ENCODE measurements at places on chromosomes 3 and 15.

DNA sequence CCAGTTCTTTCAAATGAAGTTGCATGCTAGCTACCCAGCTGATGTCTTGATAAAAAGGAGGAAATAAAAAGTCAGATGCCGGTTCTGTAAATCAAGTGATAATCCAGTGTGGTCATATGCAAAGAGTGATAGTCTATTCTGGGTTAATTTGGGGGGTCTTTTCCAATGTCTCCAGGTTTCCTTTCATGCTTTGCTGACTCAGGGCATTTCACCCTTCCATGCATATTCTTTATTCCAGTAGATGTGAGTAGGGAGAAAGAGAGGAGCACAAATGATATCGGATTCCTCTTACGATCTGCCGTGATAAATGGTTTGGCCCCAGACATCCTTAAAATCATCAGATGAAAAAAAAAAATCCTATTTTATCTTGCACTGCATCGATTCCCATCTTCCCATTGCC lies 60.8 kb downstream of the ADAMTS9 start:
- no peak for DNase-seq

GRCh38 chr3:134885877-134886621 lies 91.0 kb downstream of the EPHB1 start:
- no peak for DNase-seq

GRCh38 chr3:34267088-34267487 lies 468.7 kb downstream of the PDCD6IP start:
- DNase-seq: no peak

GRCh38 chr15:93068581-93069199 lies 20.3 kb downstream of the RGMA start:
- DNase-seq: no peak

- DNase-seq: no peak
These were observed 311.1 kb downstream of the ZPLD1 start for GRCh38 chr3:102745881-102746280.

DNA sequence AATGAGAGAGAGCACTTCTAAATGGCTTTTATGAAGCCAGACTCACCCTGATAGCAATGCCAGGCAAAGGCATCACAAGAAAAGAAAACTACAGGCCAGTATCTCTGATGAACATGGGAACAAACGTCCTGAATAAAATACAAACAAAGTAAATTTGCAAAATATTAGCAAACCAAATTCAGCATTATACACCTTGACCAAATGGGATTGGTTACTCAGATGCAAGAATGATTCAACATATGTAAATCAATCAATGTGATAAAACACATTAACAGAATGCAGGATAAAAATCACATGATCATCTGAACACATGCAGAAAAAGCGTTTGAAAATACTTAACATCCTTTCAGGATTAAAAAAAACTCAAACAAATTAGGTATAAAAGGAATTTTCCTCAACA lies 494.9 kb upstream of the CCDC54 start:
- no peak for DNase-seq

GRCh38 chr3:129506231-129506742 lies 22.2 kb upstream of the RHO start:
- no peak for DNase-seq

DNA sequence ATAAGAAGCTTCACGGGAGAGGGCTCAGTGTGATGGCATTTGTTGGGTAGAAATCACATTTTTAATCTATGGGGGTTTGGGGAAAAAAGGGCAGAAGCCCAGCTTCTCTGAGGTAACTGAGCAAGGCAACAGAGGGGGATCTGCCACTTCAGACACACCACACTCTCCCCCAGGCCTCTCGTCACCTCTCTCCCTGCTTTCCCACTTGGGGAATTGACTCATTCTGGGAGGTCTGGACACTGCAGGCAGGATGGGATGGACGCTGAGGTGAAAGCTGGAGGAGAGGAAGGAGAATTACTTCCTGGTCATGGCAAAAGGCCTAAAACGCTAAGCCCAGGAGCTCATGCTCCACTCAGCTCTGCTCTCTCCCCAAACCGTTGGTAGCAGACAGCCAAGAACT lies 33.2 kb downstream of the MYO5C start:
- DNase-seq: no peak

- DNase-seq: no peak
These were observed 210.0 kb downstream of the MYRIP start for GRCh38 chr3:40019376-40019775.

GRCh38 chr15:73700041-73700842 lies 16.1 kb downstream of the CD276 start:
- DNase-seq: peak; percentile 84

DNA sequence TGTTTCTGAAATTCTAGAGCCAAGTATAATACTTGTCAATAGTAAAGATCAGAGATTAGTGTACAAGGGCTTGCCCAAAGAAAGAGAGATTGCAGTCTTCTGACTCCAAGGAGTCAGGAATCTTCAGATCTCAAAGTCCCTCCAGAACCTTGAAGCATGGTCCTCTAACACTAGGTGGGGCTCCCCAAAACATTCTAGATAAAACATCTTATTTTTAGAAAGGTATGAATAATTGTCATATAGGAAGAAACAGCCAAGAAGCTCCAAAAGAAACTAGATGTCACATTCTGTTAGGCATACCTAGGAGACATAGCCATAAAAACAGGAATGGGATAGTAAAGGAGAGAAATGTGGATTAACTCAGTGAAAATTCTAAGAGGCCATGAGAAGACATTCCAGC lies 10.7 kb downstream of the MUC13 start:
- no peak for DNase-seq

DNA sequence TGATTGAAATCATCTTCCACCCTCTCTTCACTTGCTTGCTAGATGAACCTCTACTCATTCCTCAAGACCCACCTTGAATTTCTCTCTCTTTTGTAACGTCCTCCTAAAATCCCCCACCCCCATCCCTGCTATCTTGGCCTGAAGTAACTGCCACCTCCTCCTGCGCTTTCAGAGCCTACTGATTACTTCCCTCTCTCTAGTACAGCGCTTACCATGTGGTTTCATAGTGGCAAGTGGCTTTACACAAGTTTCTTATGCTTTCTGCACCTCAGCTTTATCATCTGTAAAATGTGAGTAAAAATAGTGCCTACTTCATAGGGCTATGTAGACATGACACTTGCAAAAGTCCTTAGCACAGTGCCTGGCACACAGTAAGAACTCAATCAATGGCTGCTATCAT lies 28.7 kb upstream of the DAZL start:
- DNase-seq: no peak

DNA sequence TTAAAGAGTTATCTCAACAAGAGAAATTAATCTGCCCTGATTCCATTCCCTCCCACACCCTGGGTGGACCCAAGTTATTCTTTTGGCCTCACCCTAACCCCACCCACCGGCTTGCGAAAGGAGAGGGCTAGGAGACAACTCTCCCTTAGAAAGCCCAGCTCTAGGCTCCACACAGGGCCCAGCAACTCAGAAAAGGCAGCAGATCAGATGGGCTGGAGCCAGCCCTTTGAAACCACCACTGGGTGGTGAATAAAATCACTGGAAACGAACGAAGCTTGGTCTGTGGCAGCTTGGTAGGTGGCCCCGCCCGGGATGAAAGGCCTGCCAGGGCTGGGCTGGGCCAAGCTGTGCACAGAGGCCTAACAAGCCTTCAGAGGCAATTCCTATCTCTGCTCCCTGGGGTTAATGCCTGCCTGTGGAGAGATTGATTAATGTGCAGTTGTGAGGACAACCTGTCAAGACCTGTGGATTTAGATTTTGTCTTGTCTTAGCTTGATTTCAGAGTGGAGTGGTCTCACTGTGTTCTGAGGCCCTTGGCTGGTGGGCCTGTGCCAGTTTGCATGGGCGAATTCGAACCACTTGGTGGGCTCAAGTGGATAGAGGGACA lies 38.8 kb downstream of the BHLHE40 start:
- no peak for DNase-seq

DNA sequence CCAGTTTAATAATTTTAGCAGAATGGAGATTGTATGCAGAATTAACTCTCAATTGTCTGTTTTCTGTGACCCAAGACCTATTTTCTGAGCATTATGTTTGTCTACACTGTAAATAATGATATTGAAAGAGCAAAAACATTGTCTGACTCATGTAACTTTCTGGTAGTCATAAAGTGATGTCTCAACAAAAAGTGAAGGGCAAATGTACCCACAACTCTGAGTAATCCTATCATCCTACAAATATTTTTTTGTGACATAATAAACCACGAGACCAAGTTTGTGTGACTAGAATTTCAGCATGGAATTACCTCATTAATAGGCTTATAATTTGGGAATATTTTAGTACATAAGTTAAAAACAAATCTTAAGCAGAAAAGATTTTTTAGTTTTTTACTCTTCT lies 15.4 kb upstream of the ABHD10 start:
- DNase-seq: no peak

DNA sequence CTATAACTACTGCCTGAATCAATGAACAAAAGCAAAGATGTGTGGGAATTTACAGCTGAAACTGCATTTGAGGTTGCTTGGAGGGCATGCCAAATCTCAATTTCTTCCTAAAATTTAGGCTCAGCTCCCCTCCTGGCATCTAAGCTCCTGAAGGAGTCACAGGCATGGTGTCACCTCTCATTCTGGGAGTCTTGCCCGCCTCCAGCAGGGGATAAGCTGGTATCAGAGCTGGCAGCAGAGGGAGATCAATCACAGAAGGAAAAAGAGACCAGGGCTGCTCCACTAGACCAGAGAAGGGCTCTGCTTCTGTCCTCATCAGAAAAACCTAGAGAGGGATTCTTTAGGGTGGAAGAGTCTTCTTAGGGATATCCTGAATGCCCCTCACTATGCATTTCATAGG lies 150.4 kb upstream of the SLC6A11 start:
- no peak for DNase-seq

- DNase-seq: no peak
These were observed 5.3 kb downstream of the MYO5C start for GRCh38 chr15:52290329-52290728.

DNA sequence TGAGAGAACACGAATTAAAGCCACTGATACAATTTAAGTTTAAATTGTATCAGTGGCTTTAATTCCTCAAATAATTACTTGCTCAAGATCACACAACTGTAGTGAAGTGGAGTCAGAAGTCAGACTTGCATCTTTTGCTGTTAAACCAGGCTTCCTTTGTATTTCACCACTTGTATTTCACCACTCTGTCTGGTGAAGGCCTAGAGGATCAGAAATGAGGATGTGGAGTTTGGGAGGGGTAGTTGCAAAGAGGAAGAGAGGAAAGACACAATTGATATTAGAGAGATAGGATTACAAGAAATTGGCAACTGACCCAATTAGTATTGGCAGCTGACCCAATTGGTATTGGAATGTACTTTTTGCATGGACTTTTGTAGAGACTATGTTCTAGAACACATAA lies 288.1 kb upstream of the GPR149 start:
- no peak for DNase-seq

DNA sequence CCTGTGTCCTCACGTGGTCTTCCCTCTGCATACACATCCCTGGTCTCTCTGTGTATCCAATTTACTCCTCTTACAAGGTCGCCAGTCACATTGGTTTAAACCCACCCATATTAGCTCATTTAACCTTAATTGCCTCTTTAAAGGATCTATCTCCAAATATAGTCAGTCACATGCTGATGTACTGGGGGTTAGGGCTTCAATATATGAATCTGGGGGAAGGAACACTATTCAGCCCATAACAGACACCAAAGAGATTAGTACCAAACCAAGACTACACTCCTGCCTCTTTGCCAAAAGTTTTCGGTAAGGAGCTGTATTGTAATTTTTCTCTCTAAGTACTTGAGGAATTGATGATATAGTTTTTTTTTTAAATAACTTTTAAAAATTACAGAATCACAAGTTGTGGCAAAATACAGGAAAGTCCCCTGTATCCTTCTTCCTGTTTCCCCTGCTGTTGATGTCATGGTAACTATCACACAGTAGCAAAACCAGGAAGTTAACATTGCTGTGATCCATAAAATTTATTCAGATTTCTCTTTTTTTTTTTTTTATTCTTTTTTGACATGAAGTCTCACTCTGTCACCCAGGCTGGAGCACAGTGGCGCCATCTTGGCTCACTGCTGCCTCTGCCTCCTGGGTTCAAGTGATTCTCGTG lies 67.8 kb downstream of the SLCO3A1 start:
- DNase-seq: no peak

DNA sequence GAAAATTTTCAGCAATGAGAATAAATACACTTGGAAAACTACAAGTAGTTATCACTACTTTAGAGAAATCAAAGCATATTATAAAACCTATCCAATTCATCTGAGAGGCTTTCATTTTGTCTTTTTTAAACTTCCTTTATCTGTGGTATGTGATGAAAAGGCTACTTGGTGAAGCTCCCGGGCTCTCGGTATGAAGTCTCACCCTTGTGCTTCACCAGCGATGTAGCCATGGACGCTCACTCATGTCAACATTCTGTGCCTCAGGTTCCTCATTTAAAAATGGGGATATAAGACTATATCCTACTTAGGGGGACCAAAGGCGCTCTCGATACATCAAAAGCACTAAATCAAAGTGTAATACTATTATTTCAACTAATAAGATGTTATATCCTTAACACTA lies 14.9 kb downstream of the SATB1 start:
- DNase-seq: no peak

GRCh38 chr3:14274999-14275961 lies 96.7 kb downstream of the LSM3 start:
- peak; percentile 20 for DNase-seq

DNA sequence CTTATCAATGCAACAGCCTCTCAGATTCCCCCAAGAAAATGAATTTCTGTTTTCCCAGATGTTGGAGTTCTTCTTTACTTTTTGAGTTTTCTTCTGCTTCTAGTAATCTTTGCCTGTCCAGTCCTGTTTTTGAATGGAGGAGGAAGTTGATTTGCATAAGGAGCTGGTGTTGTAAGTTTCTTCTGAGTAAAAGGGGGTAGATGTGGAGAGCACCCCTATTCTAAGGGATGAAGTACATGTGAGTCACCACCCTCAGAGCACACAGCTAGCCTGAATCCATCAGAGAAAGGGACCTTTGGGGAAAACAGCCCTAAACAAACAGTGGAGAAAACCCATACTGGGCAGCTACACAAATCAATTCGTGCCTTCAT lies 34.5 kb downstream of the ACAA1 start:
- no peak for DNase-seq

GRCh38 chr15:69983696-69984265 lies 113.9 kb downstream of the TLE3 start:
- DNase-seq: no peak

GRCh38 chr15:74460298-74460697 lies 662 bp downstream of the UBL7 start:
- no peak for DNase-seq

- DNase-seq: no peak
These were observed 15.0 kb upstream of the DAG1 start for GRCh38 chr3:49454898-49455681.

DNA sequence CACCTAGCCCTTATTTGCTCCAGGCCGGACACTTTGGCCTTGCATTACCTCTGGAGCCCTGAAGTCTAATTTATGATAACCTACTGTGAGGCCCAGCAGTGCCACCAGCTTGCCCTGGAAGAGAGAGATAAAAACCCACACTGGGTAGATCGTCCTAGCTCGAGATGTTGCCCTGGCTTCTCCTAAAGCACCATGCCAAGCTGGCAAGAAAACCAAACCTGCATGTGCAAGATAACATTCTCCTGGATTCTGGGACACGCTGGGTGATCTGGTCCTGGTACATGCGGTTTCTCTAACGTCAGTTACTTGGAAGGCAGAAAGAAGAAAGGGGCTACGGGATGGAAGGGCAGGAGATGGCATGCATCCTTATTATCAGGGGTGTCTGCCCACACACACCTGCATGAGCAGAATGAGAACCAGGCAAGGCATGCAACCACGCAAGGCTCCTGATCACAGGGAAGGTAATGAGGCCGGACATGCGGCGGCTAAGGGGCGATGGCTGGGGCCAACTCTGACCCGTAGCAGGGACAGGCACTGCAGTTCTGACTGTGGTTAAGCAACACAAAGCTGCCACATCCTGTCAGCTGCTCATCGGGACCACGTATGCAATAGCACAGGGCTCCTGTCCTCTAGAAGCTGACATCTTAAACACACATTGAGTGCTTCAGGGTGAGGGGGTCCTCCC lies 73.0 kb downstream of the OXNAD1 start:
- peak; percentile 53 for DNase-seq
